ENCODE measurements at places on chromosomes 11 and 22.
A peak's percentile ranks its signal among the peaks of the same experiment; 100 is the strongest.

DNA sequence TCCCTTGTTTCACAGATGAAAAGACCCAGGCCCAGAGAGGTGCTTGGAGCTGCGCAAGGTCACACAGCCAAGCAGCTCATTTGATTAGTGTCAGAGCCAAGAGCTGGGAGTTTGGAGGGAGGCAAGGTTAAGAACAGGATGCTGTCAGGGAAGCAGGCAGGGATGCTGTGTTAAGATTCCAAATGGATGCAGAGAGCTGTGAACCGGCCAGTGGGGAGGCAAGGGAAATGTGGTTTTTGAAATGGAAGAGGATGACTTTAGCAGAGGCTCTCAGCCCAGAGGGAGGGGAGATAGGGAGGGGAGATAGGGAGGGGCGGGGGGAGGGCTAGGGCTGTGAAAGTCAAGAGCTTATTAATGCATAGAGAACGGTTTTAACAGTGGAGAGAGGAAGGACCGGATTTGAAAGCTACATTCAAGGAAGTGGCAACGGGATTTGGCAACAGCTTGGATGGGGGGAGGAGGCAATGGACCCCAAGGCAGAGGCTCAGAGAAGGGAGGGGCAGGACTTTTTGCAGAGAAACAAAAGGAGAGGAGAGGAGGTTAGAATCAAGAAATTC is 13.0 kb downstream of the RTN4RL2 start:
- no peak for DNase-seq

GRCh38 chr22:38347944-38348750 is 30.9 kb upstream of the CSNK1E start:
- no peak for DNase-seq

GRCh38 chr11:2677127-2677526 is 22.7 kb downstream of the KCNQ1OT1 start:
- DNase-seq, result no peak

GRCh38 chr11:134050541-134051383 is 18.1 kb upstream of the JAM3 start:
- DNase-seq, result peak; percentile 66

DNA sequence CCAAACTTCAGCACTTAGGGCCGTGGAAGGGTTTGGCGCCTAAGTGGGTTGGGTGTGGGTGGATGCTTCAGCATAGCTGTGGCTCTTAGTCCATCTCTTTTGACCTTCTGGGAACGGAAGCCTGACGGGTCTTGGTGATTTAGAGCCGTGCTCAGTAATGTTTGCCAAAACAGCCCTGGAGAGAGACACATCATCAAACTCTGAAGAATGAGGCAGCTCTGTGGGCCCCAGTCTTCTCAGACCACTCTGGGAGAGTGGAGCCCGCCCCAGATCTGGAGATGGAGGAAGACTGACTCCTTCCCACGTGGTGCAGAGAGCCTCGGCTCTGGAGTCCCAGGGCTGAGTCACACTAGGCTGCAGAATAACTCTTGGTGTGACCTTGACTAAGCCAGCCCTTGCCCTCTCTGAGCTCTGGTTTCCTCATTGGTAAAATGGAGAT is 168.9 kb downstream of the C11orf91 start:
- DNase-seq, result no peak

DNA sequence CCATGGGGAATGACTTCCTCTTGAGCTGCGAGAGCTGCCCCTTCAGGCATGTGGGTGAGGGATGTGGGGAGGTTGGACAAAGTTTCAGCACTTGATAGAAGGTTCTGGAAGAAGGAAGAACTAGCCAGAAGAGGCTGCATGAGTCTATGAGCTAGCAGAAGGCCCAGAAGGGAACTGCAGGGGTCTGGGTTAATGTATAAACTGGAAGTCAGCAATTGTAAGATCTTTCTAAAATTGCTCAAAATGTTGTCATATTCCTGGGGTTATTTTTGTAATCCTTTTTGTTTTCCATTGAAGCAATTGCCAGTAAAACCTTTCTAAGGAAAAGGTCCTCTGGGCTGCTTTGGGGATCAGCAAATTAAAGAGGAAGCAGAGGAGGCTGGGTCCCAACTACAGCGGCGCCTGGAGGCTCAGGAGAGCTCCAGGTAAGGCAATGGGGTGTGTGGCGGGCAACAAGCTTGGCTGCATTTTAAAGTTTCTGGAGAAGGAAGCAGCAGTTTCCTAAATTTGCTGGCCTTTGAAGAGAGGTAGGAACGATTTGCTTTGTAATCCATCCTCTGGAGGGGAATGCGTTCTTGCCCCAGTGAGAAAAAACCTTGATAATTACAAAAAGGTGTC is 29.2 kb downstream of the ADAMTS15 start:
- no peak for DNase-seq

DNA sequence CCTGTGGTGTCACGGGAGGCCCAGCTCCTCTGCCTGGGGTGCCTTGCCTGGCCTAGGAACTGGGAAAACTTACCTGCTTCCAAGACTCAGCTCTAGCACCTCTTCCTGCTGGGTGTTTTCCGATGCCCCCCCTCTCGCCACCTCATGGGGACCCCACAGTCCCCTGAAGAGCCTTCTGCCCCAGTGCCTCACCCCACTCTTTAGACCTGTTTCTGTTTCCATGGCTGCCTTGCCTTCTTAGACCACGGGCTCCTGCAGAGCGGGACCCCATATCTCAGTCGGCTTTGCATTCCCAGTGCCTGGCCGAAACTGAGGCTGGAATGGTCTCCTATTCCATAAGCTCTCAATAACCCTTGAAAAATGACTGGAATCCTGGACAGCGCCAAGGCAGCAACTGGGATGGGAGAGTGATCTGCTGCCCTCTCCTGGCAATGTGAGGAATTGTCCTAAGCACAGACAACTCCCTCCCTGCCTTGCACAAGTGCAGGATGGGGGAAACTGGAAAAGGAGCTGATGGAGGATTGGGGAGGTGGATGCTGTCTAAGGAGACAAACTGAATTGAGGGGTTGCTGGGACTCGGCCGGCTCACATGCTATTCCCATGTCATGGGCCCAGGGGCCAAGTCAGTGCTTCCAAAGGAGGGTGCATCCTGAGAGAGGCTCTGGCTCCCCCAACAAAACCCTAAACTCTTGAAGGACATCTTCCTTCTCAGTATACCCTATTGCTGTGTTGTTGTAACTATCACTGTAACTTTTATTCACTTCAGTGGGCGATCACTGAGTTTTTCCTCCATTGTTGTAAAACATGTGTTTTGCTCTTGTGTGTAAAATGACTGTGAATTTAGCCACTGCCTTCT is 26.6 kb upstream of the IL17RA start:
- peak; percentile 47 for DNase-seq

DNA sequence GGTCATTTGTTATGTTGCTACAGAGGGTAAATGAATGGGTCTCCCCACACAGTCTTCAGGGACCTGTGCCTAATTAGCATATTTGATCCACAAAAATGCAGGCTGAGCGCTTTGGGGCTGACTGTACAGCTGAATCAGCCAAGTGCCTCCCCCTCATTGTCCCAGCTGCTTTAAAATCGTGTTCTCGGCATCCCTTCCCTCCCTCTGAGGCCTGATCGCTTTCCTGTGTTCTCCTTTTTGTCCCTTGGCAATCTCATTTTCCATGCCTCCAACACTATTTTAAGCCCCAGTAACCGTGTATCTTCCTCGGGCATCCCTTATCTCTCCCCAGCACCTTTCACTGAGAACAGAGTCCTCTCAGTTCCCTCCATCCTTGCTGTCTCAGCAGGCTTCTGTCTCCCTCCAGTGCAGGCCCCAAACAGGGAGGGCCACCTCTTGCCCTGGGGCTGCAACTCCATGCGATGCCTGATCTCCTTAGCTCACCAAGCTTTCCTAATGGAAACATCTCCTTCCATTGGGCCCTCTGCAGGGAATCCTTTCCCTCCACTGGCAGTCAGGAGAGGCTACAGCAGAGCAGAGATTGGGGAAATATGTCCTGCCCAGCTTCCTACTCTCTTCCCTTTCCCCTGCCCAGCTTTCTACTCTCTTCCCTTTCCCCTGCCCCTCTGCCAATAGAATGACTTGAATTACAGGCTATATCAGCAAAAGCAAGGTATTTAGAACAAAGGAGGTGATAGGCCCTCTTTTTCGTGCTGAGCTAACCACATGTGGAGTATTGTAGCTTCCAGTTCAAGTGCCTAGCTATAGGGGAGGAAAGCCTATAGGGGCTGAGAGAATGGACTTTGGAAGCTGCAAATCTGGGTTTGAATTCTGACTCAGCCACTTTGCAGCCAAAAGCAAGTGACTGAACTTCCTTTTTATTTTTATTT is 13.8 kb downstream of the UQCR10 start:
- DNase-seq, result no peak

DNA sequence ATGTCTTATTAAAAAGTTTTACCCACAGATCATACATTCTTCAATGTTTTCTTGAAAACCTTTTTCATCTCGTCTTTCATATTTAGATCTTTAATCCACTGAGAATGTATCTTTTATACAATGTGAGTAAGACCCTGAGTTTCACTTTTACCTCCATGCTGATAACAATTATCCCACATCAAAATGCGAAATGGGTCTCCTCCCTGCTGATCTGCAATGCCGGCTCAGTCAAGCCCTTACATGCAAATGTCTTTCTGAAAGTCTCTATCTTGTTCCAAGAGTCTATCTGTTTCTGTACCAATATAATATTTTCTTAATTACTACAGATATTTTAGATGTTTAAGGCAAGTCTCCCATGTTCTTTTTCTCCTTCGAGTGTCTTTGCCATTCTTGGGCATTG is 50.9 kb downstream of the CDON start:
- DNase-seq, result no peak

GRCh38 chr11:132782102-132782501 is 750.2 kb downstream of the OPCML start:
- DNase-seq, result no peak
